Stimulated activated CD8-positive, alpha-beta memory T cell treated with anti-CD3 and anti-CD28 coated beads, Interleukin-7, amount 100 ng/mL, for 48 hours (primary cell): ENCODE measurements at places on chromosomes 12 and 14.
A peak's percentile ranks its signal among the peaks of the same experiment; 100 is the strongest.

- peak; percentile 74 for DNase-seq
Measured at GRCh38 chr12:89353823-89354611, 1.7 kb upstream of the DUSP6 start.

DNA sequence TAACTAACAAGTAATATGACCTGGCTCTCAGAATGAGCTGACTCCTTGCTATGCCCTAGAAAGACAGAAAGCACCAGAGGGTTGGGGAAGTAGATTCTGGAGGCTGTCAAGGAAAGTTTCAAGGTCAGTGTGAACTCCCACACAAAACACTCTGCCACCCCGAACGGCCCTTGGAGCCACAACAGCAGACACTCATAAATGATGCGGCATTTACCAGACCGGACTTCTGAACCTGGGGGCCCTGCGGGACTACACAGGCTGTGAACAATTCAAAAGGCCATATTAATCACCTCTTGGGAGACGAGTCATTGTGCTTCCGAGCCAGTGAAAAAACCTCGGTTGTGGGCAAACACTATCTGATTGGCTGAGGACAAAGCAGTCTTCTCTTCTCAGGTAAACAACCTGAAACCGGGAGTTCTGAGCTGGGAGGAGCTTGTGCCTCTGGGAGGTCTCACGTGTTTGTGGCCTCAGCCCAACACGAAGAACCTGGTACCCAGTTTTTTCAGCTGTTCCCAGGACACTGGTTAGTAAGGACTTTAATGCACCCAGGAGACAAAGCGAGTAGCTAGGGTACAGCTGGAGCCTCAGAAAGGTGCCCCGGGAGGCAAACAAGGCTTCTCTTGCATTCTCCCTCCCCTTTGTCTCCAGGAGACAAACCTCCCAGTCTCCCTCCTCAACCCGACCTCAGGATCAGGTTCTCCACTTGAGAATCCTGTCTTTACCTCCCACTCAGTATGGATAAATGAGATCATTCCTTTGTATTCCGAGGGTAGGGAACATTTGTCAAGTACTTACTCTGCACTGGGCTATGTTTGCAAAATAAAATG lies 35.3 kb downstream of the VWF start:
- no peak for DNase-seq

DNA sequence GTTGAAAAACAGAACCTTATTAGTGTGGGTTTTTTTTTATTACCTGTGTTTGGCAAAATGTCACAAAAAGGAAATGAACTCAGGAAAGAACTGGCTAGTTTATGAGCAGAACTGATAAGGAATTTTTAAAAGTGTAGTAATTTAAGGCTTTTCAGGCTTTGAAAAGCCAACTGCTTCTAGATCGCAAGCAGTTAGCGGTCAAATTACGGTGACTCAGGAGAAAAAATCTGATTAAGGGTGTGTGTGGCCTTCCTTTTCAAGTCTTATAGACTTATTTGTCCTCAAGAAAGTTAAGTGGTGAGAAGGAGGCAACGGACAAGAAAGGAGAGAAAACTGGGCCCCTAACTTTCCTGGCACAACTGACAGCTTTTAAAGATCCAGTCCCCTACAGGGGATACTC lies 33.4 kb downstream of the PDZRN4 start:
- no peak for DNase-seq

- no peak for DNase-seq
Measured at GRCh38 chr14:68580671-68581070, 212.2 kb downstream of the ZFP36L1 start.

- DNase-seq: no peak
Measured at GRCh38 chr12:1562813-1563407, 31.5 kb downstream of the FBXL14 start.

GRCh38 chr12:130966443-130967030 lies 12.8 kb downstream of the ADGRD1 start:
- no peak for DNase-seq

DNA sequence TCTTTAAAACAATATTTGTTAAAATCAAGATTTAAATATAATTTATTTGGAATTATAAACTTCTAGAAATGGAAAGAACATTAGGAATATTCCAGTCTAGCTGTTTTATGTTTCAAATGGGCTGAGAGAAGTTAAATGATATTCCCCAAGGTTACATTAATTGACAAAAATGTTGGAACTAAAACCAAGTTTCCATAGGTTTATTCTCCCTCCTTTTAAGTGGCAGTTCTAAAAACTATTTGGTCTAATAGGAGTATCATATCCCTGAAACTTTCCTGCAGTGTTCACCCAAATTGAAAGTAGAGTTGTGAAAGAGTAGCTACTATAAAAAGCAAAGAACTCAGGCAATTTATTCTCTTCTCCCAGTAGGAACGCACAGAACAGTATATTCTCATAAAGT lies 1185.5 kb downstream of the LRFN5 start:
- no peak for DNase-seq

DNA sequence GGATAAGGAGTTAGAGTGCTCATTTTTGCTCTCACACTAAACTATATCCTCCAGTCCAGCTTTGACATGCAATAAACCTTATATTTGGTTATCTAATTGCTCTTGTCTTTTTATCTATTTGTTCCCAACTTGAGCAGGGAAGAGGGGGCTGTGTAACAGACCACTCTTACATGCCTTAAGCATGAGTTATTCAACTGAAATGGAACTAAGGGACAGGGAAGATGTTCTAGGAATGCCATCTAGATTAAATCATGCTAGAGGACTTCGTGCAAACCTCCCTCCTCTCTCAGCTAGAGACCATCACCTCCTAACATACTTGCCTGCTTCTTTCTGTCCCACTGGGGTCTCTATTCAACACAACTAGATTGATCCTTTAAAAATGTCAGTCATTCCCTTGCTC lies 20.6 kb downstream of the SPX start:
- DNase-seq: no peak

DNA sequence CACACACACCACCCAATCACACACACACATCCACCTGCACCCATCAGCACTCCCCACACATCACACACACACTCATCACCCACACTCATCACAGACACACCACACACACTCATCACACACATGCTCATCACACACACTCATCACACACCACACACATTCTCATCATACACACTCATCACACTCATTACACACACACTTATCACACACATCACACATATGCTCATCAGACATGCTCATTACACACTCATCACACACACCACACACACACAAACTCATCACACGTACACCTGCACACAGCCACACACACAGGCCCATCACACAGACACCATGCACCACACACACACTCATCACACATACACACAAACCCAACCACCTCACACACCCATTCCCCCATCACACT lies 107.5 kb upstream of the C14orf180 start:
- no peak for DNase-seq

DNA sequence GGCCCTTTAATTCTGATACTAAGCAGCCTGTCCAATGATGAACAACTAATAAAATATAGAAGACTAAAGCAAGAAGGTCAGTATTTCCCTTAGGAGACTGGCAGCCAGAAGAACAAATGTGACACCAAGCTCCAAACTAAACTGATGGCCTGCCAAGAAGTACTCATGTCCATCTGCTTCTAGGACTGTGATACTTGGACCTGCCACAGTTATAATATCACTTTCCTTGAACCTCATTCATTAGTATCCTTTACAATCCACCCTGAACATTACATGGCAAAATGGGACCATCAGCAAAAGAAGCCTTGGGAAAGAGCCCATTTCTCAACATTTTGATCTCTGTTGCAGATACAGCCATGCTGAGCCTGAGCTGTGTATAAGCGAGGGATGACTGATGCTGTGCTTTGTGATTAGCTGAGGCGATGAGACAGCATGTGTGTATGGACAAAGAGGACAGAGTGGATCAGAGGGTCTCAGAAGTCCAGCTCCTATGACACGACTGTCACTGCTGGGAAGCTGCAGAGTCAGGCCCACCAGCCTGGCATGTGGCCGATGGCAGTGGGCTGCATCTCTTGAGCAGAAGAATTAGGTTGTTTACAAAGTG lies 73.9 kb downstream of the TGFB3 start:
- no peak for DNase-seq

GRCh38 chr14:71492346-71492745 lies 439.9 kb upstream of the RGS6 start:
- no peak for DNase-seq

DNA sequence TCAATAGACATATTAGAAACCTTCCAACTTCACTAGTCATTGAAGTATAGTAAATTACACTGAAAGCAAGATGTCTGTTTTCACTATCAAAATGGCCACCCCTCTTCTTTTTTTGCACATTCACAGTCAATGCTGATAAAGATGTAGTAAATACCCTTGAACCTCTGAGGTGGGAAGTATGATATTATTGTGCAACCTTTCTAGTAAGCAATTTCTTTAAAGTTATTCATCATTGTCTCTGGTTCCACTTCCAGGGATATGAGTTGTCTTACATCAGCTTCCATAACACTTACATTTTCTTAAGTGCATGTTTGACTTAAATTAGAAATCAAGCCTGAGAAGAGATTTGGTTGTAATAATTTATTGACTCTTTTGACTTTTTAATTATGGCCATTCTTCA lies 453.9 kb upstream of the MGAT4C start:
- DNase-seq: no peak

GRCh38 chr12:102539651-102540553 lies 59.5 kb upstream of the IGF1 start:
- DNase-seq: no peak
